Omental fat pad (tissue), 4 donors: ENCODE measurements at places on chromosomes 7 and 10.

DNA sequence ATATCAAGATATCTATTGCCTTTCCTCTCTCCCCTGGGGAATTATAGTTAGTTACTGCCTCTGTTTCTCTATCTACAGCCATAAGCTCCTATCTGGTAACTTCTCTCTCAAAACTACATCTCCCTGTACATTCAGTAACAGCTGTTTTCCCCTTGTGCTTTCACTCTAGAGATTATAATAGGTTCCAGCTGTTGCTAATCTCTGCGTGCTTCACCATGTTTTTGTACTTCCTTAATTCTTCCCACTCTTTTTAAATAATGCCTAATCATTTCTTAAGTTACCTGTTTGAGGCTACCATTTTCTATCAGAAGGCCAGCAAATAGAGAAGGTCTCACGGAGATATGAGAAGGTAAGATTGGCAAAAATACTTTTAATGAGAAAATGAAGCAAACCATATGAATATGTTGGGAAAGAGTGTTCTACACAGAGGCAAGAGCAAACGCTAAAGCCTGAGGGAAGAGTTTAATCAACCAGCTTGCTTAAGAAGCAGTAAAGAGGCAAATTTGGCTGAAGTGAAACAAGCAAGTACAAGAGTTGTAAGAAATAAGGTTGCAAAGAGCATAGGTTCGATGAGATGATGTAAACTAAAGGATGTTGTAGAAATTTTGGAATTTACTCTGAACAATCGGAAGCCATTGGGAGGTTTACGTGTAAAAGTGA, 101.9 kb upstream of the HGF start:
- no peak for DNase-seq

DNA sequence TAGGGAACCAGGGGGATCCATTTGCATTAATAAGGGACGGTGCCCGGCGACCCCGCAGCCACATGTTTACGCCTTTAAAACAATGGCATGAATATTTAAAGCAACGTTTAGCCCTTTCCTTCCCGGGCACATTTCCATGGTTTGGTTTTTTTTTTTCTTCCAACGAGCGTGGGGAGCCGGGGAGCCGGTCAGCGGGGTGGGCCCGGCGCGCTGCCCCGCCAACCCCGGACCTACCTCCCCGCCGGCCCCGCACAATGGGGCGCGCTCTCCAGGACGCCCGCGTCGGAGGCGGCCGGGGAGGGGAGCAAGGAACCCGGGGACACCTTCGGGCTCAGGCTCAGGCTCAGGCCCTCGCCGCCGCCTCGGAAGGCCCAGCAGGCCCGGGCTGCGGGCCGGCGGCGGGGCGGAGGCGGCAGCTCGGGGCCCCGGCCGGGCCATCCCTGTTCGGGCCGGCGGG, 1.0 kb downstream of the SEPHS1 start:
- DNase-seq, result no peak

DNA sequence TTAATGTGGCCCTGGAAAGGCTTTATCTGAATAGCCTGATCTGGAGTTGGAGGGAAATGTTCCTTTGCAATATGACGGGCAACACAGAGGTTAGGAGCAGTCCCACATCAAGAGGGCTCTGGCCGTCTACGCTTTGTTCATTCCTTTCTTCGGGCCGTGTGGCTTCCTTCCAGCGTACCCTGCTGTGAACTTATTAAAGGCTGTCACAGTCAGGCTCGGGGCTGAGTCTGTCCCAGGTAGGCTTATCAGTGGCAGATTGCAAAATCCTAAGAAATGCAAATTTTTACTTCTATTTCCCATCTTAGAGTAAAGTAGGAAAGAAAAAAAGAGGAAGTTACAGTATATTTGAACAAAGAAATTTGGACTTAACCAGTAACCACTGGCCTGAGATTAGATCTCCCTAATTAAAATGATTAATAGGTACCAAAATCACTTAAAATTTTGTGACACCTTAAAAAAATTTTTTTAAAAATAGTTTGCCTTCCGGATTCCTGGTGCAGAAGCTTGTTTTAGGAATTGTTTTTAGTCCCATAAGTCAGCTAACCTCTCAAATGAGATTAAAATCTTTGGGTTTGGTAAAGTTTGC, 453.1 kb upstream of the MKI67 start:
- DNase-seq, result no peak

GRCh38 chr10:14698111-14698828, 76.4 kb downstream of the FAM107B start:
- no peak for DNase-seq

- no peak for DNase-seq
These were observed 19.5 kb downstream of the TSPAN33 start for GRCh38 chr7:129163875-129164544.

- no peak for DNase-seq
These were observed 39.4 kb downstream of the CTBP2 start for GRCh38 chr10:125121003-125121402.
